ENCODE measurements at places on chromosomes 11 and 22.

- DNase-seq: peak; percentile 10
These were observed 26.9 kb downstream of the SUSD2 start for GRCh38 chr22:24208012-24208749.

DNA sequence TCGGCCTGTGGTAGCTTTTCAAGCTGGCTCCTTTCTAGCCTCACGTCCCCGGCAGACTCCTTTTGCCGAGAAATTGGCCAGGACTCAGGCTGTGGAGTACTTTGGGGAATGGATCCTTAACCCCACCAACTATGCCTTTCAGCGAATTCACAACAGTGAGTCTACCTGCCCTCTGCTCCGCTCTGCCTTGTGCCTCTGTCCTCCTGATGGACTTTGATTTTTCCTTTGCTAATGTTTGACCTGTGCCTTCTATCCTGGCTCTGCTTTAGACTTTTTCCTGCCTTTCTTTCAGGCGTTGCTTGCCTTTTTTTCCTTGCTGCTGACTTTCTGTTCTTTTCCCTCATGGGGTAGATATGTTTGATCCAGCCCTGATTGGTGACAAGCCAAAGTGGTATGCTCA is 12.5 kb downstream of the MADD start:
- DNase-seq: no peak

DNA sequence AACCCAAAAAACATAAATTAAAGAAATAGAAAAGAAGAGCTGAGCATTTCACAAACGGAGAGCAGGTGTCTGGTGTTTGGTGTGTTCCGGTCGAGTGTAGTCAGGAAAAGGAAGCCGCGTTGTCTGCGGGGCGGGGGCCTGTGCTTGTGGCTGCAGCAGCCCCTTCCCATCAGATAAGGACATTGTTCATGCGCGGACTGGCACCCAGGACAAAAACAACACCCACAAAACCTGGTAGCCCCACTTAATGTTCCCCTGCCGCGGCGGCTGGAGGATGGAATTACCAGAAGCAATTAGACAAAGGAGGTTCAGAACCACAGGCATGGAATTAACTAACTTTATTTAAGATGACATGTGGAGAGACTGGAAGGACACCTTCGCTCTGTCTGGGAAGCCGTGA is 29.9 kb downstream of the KRTAP5-5 start:
- DNase-seq: no peak

DNA sequence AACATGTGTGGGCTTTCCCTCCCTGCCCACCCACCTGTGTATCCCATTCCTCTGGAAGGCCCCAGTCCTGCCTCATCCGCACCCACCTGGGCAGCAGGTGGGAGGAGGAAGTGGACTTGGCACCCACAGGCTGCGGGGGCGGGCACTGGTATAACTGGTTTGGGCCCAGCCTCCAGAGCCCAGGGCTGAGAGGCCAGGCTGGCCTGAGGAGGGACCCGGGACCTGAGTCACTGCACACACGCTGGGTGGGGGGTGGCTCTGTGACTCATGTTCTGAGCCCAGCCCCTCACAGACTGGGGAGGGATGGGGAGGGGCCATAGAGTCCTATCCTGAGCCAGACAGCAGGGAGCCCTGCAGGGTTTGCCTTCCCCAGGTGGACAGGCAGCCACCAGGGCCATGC is 16.7 kb downstream of the PHLDA2 start:
- no peak for DNase-seq

- no peak for DNase-seq
These were observed 46.8 kb upstream of the LDLRAD3 start for GRCh38 chr11:35897019-35897418.

GRCh38 chr22:49887702-49888101 is 30.5 kb downstream of the ALG12 start:
- DNase-seq: no peak

DNA sequence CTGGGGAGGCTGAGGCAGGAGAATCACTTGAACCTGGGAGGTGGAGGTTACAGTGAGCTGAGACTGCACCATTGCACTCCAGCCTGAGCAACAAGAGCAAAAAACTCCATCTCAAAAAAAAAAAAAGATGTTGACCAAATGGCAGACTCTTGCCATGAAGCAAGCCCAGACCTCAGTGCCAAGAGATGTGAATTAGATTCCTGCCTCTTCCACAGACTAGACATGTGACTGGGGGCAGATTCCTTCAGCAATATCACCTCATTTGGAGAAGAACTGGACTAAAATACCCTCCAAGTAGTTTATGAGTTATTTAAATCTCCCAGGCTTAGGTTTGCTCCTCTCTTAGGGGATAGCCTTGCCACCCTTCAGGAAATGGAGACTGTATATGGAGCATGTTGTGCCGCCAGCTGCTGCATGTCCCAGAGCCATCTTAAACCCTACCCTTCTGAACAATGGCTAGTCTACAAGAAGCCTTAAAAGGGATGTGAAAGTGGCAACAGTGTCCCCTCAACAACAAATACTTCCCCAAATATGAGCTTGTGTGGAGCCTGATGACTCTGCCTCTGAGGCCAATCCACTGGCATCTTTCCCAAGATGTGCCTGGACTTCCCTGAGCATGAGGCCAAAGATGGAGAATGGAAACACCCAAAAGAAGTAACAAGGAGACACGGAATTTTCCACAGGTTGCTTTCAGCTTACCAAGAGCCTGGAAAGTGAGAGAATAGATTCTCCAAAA is 763 bp upstream of the MS4A7 start:
- DNase-seq: no peak

DNA sequence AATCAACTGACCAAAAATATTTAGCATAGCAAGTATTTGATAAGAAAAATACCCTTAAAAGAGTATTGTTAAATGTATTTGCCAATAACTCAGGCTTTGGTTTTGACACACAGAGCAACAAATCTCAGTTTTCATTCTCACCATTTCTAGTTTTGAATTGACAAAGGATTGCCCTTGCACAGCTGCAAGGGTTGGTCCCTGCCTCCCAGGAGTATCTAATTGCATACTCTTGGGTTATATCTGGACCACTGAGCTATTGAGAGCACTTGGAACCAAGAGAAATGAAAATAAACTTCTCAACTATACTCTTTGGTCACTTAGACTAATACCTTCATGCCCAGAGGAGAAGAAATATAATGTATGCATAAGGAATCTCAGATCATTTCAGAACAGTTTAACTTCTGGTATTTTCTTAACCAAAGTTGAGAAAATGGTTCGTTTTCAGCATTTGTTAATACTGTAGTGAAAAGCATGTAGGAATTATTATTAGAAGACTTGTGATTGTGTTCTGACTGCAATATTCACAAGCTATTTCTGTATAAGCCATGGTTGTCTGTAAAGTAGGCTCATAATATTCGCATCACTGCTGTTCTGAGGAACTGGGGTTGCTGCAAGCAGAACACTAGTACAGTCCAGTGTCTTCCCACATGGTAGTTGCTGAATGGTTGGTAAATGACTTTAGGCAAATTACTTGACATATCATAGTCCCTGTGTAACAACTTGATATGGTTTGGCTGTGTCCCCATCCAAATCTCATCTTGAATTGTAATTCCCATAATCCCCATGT is 7.9 kb downstream of the C2CD3 start:
- DNase-seq: no peak

DNA sequence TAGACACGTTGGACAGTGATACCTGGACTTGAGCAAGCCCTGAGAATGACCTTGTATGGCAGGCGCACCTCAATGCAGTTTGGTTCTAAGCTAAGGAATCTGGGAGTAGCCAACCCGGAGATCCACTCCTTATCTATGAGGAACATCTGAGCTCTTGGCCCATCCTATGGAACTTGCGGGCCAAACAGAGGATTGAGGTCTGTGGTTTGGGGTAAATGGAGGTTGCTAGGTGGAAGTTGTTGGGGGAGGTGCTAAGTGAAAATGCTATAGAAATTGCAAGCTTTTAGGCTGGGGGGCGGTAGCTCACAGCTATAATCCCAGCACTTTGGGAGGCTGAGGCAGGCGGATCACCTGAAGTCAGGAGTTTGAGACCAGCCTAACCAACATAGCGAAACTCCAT is 8.9 kb downstream of the GDPD5 start:
- no peak for DNase-seq

DNA sequence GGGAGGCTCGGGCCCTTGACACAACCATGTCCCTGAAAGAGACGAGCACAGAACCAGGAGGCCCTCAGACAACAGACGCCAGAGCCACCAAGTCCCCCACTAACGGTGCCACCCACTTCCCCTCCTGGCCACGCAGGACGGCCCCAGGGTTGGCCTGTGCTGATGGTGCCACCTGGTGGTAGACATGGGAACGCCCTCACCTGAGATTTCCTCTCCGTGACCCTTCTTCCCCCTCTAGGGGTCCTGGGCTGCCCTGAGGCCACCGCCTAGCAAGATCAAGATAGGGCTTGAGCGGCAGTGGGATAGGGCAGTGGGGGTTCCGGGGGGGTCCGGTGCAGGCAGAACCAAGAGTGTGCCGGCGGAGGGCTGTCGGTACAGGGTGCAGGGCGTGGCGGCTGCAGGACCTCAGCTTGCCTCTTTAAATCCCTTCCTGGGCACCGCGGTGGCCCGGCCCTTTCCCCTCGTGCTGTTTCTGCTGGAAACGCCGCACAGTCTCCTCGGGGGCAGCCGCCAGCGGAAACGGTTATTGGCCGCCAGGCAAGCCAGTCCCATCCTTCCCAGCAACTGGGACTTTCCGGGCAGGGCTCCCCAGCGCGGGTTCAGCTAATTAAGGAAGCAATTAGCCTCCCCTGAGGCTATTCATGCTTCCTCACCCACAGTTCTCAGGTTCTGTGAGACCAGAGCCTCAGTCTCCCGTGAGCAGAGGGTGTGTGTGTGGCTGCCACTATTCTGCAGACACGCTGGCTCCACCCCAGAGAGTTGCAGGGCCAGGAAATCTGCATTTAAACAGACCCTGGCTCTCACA is 5.5 kb upstream of the NFAM1 start:
- DNase-seq: peak; percentile 88

DNA sequence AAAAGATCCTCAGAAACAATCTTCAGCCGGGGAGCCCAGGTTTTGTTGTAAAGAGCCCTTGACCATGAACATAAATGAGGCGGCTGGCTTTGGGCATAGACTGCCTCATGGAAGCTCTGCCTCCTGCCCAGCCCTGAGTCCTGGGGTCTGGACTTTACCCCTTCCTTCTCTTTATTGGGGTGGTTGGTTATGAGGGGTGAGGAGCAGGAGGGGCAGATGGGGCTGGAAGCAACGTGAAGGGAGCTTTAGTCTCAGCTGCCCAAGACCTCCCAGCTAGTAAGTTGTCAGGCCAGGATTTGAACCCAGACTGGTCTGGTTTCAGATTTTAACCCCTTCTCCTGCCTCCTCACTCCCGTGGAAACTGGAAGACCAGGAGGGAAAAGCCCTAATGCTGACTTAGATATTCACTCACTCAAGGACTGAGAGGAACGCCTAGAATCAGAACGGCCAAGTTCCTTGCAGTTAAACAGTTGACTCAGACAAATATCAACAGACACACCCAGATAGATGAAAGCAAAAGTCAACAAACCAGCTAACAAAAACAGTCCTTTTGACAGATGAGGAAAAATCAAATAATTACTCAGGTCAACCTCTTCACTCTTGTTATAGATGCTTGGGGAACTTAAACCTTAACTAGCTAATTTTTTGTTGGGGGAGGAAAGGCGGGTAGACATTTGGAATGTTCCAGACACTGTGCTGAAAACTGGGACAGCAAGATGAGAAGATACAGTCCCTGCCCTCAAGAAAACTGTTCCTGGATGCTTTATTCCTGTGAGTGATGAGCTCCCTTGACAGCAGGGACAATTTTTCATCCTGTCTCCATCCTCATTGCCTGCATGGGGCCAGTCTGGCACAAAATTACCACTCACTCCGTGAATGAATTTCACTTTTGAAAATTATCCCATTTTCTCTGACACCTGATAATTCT is 20.8 kb upstream of the ARRB1 start:
- DNase-seq: no peak

DNA sequence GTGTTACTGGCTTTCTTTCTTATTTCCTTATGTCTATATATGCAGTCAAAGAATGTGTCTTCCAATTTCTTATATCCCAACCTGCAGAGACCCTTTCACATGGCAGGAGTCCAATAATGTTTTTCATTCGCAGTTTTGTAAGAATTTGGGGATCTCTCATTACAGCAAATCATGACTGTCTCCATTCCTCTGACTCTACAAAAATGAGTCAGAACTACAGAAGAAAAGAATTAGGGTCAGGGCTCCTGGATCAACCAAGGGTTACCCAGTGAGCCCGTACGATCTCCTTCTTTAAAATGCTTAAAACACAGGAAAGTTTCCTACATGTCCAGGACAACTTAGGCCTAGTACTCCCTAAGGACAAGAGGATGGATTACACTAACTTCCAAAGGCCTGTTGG is 42.2 kb downstream of the RPUSD4 start:
- no peak for DNase-seq

DNA sequence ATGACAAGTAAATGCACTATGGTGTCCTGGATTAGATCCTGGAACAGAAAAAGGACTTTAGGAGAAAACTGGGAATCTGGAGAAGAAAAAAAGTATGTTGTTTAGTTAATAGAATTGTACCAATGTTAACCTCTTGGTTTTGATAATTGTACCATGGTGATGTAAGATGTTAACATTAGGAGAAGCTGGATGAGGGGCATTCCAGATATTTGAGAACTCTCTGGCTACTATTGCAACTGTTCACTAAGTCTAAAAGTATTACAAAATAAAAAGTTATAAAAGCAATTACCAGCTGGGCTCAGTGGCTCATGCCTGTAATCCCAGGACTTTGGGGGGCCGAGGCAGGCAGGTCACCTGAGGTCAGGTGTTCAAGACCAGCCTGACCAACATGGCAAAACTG is 66.5 kb downstream of the EXT2 start:
- no peak for DNase-seq

DNA sequence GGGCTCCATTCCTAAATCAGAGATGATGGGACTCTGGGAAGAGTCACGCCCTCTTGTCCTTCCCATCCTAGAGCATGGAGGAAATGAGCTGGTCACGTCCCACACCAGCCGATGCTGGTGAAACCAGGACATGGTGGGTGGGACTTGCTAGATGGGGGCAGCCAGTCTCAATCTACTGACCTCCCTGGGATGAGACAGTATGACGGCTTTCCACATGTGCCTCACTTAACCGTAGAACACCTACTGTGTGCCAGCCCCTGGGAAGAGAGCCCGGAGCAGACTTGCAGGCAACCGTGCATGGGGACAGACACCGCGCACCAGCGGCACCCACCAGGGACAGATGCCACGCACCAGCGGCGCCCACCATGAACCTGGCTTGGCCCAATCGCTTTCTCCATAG is 3.8 kb downstream of the OSBPL5 start:
- DNase-seq: no peak

DNA sequence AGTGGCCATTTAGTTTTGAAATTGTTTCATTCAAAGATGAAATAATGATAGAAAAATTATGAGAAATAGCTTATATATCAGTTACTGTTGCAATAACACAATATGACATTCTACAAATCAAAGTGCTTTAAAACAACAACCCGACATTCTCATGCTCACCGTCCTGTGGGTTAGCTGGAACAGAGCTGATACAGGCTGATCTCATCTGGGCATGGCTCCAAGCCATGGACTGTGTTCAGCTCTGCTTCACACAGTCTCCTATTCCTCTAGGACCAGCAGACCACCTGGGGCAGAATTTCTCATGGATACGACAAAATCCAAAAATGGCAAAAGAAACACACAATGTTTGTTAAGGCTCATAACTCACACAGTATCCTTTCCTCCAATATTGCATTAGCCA is 178.6 kb downstream of the CNTN5 start:
- no peak for DNase-seq
